Smooth muscle cell of trachea (primary cell): ENCODE measurements at places on chromosomes 7 and 10. TPM values are rescaled to one million over a fixed set of nuclear protein-coding genes. Genes with fewer than 3 reads are reported as not detected.

GDF2 gene
- not detected in 2 replicates for total RNA-seq

TCTN3 gene
- total RNA-seq = 43.5 and 56.6 TPM in 2 replicates

MRC1 gene
- total RNA-seq = under 0.01 TPM in 1 of 2 replicates, not detected in the other

TMEM130 gene
- total RNA-seq = 0.44 and 1.7 TPM in 2 replicates
